HS-27A (cell line): ENCODE measurements at places on chromosomes 11 and 22.

- DNase-seq: no peak
Measured at GRCh38 chr22:49728570-49729271, 99.0 kb downstream of the BRD1 start.

DNA sequence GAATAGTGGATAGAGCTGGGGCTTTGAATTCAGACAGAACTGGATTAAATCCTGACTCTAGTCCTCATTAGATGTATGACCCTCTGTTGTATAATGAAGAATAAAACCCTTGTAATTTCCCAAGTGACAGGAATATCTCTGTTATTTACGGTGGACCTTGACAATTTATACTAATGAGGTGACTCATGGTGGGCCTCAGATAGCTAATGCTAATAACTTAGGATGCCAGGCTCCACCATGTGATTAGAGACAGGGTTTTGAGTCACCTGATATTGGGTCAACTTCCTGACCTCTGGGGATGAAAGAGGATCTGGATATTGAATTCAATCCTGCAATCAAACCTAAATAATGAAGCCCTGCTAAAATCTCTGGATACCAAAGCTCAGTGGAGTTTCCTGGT is 33.6 kb downstream of the OSBP start:
- no peak for DNase-seq

DNA sequence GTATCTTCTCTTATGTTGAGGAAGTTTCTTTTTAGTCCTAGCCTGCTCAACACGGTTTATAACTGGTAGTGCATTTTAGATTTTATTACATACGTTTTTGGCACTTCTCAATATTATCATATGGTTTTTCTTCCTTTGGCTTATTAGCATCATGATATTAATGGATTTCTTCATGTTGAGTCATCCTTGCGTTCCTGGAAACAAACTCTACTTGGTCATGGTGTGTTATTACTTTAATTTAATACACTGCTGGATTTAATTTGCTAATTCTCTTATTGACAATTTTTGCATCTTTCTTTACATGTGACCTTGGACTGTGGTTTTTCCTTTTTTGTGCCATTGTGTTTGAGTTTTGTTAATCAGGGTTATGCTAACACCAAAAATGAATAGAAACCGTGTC is 20.5 kb downstream of the IGF2 start:
- DNase-seq: no peak

DNA sequence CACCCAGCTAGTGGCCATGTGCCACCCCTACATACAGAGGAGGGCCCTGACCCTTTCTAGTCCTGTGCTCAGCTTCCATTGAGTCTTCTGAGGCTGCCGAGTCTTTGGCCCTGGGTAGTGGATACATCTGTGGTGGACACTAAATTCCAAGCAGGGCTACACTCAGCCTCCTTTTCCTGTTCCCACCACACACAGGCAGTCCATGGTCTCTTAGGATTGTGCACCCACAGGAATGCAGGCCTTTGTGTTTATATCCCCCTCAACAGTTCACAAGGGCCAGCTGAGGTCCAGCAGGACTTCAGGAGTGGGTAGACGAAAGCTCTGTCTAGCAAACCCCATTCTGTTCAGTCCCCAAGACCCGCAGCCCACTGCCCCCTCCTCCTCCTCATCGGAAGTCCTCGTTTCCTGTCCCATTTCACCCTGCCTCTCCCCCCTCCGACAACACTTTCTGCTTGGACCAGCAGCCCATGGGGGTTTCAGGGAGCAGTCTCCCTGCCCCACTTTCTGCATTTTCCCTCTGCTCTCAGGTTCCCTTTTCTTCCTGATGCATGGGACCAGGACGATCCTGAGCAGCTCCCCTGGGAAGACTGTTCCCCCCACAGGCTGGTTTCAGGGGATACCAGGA is 91.8 kb downstream of the SWAP70 start:
- no peak for DNase-seq

- no peak for DNase-seq
Measured at GRCh38 chr11:97742717-97743116, 1278.0 kb upstream of the CNTN5 start.
